ENCODE measurements at places on chromosomes 5 and 9.

GRCh38 chr5:169945831-169946261 is 34.4 kb downstream of the INSYN2B start:
- no peak for DNase-seq

GRCh38 chr5:148928141-148928540 is 101.7 kb downstream of the ADRB2 start:
- DNase-seq, result no peak

DNA sequence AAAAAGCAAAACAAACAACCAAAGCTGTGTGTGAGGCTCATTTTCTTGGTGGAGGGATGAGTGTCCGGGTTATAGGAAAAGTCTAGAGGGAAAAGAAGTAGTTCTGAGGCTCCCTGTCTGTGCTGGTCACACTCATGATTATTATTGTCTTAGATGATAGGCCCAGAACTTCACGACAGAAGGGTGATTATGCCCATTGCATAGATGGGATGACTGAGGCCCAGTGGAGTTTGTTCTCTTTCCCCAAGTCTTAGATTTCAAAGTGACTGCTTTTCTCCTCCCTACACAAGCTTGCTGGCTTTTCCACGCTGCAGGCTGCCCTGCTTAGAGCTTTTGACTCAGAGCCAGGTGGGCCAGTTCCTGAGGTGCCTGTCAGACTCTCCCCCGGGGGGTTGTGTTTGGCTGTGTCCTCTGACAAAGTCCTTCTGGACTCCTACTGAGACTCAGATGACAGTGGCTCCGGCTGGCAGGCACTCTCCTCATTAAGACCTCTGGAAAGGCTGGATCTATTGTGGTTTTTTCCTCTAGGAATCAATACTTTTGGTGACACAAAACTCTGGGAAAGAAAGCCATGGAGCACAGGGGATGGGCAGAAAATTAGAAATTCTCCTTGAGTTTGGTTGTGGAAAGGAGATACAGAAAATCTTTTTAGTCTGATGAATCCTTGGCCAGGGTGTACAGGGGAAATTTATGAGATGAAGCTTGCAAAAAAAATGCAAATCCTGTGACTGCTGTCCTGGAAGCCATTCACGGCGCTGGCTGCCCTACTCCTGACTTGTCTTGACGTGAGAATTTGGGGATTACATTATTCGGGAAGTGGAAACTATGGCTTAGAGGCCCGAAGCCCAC is 120.9 kb downstream of the NSG2 start:
- DNase-seq, result no peak

GRCh38 chr5:112318346-112318745 is 100.7 kb downstream of the EPB41L4A start:
- DNase-seq, result no peak

DNA sequence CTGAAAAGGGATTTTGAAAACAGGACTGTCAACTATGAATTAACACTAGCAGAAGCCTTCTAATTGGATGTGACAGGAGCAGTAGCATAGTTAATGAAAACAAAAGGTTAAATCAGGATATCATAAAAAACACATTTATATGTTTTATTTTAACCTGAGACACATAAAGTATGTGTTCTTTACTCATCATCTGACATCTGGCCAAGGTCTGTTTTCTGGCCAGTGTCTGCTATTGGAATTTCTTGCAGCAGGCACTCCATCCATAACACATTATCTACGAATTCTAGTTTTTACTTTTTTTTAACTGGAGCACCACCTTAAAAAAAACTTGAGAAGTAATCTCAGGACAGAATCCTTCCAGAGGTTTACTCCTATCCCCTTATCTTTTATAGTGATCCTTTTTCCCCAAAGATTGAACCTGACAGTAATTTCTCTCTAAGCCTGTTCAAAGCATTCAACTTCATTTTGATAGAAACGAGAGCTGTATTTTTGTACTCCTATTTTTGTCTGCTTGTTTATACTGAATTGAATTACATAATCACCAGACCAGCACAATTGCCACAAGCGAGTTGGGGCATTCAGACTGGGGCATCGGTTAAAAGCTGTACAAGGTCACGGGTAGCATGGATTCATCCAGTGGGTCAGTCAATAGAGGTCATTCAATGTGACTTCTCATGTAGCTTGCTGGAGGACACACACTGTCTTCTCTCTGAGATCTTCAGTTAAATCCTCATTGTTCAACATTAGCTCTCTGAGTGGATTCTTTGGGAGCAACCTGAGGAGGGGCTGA is 205.6 kb upstream of the CLINT1 start:
- no peak for DNase-seq

GRCh38 chr5:169003721-169004541 is 297.0 kb downstream of the SLIT3 start:
- DNase-seq, result no peak

GRCh38 chr5:91706785-91707520 is 323.8 kb upstream of the ARRDC3 start:
- no peak for DNase-seq

DNA sequence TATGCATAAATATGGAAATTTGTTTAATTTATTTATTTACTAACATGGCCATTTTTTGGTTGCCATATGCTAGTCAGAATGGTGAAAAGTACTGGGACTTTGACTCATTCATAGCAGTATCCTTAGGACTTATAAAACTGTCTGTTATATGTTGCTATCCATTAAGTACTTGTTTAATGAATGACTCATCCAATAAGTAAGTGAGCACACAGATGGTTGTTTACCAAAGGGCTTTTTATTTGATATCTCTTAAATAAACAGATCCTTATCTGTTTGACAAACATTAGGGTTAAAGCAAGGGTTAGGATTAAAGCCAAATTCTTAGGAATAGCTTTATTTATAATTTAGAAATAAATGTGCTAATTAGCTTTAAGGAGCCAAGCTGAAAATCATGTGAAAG is 183.4 kb downstream of the FBXO4 start:
- DNase-seq, result no peak

DNA sequence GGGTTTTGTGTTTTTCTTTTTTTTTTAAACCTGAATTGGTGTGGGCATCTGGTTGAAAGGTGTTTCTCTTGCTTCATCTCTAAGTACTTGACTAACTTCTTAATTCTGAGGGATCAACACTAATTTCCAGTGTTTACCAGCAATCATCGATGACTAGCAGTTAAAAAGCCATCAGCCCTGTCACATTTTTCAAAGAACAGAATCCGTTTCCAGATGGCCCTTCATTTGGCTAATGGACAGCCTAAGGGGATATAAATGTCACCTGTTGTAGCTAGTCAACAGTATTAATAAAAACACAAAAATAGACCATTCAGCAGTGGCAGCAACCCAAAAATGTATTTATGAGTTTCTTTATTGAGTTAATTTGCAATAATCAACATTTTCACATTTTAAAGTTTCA is 1076.5 kb downstream of the MAT2B start:
- DNase-seq, result no peak

- no peak for DNase-seq
Measured at GRCh38 chr5:102600964-102601363, 102.2 kb upstream of the SLCO6A1 start.

GRCh38 chr5:19031491-19031890 is 956.5 kb downstream of the CDH18 start:
- no peak for DNase-seq

DNA sequence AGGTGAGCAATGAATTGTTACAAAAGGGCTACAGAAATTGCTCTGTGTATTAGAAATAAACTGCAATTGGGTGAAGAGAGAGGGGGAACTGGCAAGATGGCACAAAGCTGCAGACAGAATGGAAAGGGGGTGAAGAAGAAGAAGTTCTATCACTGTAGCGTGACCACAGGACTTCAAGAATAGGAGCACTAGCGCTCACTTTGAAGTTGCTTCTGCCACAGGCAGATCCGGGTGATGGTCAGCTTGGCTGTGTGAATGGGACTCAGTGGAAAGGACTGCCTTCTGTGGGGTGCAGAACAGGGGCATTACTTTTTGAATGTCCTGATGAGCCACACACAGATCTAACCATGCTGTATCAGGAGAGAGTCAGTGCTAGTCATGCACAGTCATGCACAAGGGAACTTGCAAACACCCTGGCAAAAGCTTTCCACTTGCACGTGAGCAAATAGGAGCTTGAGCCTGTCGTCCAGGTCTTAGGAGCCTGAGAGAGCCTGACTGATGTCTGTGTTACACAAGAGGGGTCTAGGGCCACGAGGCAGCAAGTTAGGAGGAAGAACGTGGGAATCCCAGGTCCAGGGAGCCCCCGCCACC is 16.3 kb downstream of the IL5 start:
- DNase-seq, result no peak

- DNase-seq, result no peak
Measured at GRCh38 chr5:135194573-135195269, 160.7 kb upstream of the PITX1 start.

GRCh38 chr9:134899818-134900217 is 17.9 kb downstream of the FCN1 start:
- DNase-seq, result no peak

- peak; percentile 58 for DNase-seq
Measured at GRCh38 chr9:37034305-37034937, 353 bp upstream of the PAX5 start.

- DNase-seq, result no peak
Measured at GRCh38 chr5:73221726-73222125, 48.7 kb downstream of the TMEM174 start.

GRCh38 chr5:132215329-132215728 is 12.3 kb downstream of the P4HA2 start:
- no peak for DNase-seq

DNA sequence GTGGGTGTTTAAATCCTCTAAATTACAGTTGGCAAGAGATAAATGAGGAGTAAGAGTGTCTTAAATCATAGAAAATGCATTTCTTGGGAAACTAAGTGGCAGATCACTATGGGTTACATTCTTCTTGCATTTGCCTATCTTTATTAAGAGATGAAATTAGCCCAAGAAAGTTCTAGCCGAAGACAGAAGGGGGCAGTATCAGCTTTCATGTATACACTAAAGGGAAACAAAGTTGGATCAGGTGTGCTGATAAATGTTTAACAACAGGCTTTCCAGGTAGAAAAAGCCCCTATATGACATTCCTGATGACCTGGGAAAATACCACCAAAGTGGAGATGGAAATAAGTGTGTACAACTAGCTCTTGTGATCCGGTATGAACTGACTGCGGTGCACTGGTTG is 81.9 kb upstream of the TLR4 start:
- DNase-seq, result no peak

GRCh38 chr5:81065492-81065891 is 105.3 kb downstream of the RASGRF2 start:
- DNase-seq, result no peak

DNA sequence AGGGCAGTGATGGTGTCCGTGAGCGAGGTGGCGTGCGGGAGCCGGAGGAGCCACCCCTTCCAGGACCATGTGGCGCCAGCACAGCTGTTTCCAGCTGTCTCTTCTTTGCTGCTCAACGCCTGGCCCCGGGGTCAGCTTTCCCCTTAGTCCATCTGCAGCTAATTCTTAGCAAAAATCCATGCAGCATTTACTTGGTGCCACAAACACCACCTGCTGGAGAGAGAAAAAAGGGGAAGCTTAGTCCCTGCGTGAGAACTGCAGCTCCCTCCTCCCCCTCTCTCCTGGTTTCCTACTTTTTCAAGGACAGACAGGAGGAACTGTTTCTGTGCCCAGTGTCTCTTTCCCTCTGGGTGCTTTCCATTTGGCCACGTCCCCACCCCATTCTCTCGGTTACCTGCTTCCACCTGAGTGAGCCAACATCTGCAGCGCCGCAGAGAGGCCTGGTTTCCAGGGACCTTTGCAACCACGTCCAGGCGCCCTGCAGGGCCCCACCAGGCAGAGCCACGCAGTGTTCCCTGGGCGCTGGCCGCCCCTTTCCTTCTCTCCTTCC is 3.4 kb downstream of the SLC6A19 start:
- DNase-seq, result no peak

DNA sequence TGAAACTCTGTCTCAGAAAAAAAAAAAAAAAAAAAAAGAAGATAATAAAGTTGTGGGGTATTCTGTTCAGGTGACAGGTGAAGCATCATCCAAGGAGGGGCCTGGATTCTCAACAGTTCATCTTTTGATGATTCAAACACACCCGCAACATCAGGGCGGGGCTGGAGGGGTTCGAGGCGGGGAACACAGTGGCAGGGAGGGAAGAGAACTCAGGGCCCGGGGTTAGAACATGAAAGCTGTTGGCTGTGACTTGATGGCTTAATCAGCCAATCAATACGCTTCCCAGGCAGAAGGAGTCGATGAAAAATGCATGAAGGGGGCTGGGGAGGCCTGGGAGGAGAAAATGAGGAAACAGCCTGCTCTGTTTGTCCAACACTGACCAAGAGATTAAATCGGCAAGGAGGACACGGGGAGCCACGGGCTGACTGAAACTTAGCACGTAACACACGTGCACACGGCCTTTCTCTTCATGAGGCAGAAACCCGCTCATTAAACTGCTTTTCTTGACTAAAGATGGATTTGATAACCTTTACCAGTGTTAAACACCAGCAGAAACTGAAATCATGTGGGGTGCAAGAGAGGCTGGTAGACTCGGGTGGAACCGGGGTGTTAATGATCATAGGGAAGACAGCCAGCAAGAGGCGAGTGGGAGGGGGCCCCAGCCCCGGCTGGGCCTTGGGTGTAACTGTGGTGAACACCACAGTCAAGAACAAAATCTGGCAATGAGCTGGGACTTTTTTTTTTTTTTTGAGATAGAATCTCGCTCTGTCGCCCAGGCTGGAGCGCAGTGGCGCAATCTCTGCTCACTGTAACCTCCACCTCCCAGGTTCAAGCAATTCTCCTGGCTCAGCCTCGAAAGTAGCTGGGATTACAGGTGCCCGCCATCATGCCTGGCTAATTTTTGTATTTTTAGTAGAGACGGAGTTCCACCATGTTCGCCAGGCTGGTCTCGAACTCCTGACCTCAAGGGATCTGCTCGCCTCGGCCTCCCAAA is 105.7 kb upstream of the RAPGEF1 start:
- no peak for DNase-seq

- peak; percentile 83 for DNase-seq
Measured at GRCh38 chr9:91500509-91501014, 76.9 kb upstream of the NFIL3 start.

DNA sequence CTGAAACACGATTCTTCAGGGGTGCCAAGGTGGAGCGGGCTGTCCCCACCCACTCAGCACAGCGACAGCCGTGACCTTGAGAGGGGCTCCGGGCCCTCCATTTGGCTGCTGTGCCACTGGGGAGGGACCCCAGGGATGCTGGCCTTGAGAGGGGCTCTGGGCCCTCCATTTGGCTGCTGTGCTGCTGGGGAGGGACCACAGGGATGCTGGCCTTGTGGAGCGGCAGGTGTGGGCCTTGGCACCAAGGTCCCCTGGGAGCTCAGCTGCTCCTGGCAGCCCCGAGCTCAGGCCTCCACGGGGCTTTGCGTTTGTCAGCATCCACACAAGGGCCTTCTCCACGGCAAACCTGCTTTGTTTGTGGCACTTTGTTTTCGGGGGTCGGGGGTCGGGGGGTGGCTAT is 137.6 kb upstream of the LPCAT1 start:
- no peak for DNase-seq

- DNase-seq, result no peak
Measured at GRCh38 chr5:10167806-10168205, 81.9 kb downstream of the ATPSCKMT start.

DNA sequence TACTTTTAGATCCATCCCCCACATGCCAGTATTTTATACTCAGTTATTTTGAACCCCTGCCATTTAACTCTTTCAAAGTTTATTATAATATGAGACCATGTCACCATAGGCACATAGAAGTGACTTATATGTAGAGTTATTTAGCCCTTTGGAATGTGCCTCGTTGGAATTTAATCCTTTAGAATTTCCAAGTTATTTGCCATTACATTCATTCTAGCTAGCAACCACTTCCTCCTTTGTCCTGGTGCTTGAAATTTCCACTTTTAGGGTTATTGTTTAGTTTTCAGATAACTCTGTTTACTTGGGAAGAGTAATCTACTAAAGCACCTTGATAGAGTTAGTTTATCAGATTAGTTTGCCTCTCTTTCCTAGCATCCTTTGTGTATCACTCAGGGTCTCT is 82.8 kb upstream of the TLE1 start:
- DNase-seq, result no peak
